ENCODE measurements at places on chromosomes 7 and 10. TPM values are rescaled to one million over a fixed set of nuclear protein-coding genes. Genes with fewer than 3 reads are reported as not detected.

- DNase-seq = no peak
These were observed 22.3 kb downstream of the BRAF start for GRCh38 chr7:140902303-140902953.

DNA sequence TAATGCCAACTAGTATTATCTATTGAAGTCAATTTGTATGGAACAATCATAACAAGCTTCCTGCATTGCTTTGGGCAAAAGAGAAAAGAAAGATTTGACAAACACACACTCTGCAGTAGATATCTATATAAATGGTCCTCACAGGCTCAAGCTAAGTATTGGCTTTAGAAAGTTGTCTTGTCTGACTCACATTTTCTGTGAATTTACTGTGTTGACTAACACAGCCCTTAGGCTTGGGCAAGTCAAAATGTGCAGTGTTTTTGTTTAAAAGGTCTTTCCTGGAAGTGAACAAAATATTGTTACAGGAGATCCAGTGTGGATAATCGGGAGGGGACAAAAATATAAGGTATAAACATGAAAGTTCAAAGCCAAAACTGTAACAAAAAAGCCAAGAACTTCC lies 194.4 kb downstream of the RELN start:
- no peak for DNase-seq

- DNase-seq = no peak
These were observed 102.5 kb downstream of the VIM start for GRCh38 chr10:17330501-17330900.

CADPS2 gene
- total RNA-seq = 38.4 TPM

MBL2 gene
- total RNA-seq = 0.12 TPM

TMEM229A gene
- 0.66 TPM for total RNA-seq

DNA sequence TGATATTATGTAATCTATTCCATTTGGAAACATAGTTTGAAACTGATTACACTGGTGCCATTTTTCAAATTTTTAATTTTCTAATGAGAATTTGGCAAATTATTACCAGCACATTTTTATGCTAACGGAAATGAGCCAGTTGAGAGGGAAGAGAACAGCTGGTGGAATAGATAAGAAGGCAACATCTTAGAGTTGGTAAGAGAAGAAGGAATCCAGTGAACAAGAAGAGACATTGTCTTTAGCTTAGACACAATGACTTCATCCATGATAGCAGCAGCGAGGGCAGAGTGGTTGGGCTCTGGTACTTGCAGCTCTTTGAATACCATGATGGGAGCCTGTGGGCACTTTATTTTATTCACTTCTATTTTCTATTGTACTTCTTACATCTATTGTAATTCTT lies 89.6 kb downstream of the CHRM2 start:
- no peak for DNase-seq

DNA sequence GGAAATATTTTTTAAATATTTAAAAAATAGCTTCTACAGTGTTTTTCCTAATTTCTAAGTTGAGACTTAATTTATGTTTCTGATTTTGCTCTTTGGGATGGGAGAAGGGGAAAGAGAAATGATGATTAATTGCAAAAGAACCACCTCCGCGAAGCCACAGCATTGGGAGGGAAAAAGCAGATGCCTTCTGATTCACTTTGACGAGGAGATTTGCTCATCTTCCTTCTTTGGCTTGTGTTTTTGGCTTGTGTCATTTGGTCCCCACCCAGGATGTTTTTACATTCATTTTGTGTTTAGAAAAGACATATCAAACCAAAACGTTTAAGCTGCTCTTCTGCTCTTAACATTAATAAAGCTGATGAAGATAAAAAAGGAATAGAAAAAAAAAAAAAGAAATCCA lies 121.7 kb downstream of the MACC1 start:
- no peak for DNase-seq

DNA sequence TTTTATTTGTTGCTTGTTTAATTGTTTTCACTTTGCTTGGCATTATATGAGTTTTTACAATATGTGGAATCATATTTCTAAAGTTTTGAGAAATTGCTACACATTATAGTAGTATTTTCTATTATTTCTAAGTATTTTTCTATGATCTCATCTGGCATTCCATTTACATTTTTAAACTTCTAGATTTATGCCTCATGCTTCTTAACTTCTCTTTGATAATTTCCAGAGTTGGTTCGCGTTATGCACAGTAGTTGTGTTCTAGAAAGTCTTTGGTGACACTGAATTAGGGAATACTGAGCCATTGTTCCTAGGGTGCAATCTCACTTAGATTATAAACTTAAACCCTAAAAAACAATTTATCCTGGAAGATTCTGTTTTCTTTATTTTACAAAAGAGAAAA lies 129.2 kb downstream of the GNAI1 start:
- DNase-seq = no peak

- DNase-seq = no peak
These were observed 4.6 kb downstream of the TECTB start for GRCh38 chr10:112287844-112288243.

GRCh38 chr7:26500749-26501352 lies 209.2 kb downstream of the SNX10 start:
- DNase-seq = no peak

DNA sequence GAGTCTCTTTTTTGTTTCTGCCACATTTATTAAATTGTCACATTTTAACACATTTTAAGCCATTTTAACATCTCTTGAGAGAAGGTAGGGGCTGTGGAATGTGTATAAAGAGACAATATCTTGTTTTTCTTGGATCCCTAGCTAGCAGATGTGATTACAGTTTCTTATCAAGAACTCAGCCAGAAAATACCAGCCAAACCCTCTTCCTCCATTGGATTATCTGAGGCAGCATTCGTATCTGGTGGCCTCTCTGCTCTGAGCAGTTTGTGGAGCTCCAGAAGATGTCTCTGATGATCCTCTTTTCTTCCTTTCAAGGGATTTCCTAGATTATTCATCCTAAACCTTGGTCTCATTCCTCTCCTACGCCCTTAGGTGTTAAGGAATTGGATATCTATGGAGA lies 35.3 kb upstream of the PFKFB3 start:
- DNase-seq = no peak

WDR11 gene
- 44.5 TPM for total RNA-seq

DNA sequence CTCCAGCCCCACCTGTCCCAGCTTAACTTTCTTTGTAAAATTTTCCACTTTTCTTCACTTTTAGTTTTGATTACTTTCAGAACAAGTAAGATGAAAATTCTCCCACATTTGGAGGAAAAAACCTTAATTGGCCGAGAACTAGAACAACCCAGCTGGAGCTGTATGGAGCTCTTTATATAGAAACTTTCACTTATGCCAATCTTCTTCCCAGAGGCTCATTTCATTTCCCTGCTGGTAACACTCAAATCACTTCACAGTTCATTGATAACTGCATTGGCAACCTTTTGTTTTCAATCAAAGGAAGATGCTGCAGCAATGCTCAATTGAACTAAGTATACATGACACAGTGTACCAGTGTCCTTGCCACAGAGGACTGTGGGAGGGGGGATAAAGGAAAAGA lies 176.2 kb upstream of the NOBOX start:
- DNase-seq = no peak

DNA sequence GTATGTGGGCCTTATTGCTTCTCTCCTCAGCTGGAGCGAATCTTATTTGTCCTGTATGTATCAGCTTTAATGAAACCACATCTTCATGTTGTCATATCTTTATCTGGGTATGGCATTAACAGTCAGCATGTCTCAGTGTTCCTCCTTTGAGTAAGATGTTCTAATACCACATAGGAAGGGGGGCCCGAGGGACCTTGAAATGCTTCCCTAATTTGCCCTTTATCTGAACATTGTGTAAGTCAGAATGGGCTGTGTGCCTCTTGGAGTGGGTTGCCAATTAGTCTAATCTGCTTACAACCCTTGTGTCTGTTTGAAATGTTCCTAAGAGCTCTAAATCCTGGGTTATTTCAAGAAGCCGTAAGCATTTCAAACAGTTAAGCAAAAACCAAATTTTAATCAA lies 623.8 kb downstream of the SUGCT start:
- no peak for DNase-seq

DNA sequence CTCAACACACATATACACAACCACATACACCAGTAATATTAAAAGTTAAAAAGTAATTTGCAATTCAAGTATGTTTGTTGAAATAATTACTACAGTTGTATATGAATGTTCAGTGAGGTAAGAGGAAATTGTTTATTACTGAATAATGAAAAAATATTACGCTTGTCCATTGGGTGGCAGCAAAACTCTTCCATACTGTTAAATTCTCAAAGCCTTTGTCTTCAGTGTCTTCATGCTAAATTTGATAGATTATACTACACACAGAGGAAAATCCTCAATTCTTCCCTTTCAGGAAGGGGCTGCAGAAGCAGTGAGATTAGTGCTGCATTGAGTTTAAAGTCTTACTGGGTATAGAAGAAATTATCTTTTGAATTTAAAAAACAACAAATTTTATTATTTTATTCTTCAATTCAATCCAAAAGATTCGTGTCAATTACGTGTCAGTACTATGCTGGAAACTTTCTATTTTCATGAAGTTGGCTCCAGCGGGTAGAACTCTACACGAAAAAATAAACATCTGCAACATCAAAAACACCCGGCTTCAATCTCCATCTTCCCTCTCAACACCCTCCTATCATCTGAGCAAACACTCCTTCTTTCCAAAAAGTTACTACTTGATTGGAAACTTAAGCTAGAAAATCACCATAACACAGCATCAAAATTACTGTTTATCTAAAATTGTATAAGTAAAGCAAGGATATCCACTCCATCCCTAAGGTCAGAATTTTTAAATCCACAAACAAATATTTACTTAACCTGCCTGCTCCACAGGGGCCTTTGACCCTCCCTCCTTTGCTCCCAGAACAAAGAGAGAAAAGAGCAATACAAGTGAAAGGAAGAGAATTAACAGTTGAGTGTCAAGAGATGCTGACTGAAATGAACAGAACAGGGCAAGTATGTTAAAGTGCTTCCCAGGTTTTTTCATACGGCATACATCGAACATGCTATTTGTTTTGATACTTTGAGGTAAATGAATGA lies 37.0 kb upstream of the TES start:
- peak; percentile 27 for DNase-seq

DNA sequence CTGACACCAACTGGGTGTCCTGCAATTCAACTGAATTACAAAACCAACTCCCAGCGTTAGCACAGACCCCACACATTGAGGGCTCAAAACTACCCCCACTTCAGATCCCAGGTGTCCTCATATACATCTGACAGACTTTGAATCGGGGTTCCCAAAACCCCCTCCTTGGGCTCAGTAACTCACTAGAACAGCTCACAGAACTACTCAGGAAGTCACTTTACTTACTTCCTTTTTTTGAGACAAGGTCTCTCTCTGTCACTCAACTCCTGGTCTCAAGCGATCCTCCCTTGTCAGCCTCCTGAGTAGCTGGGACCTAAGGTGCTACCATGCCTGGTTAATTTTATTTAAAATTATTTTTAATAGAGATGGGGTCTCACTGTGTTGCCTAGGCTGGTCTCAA lies 456.0 kb downstream of the SDK1 start:
- DNase-seq = no peak

- no peak for DNase-seq
These were observed 142.3 kb downstream of the VPS50 start for GRCh38 chr7:93374345-93374940.

- no peak for DNase-seq
These were observed 257.1 kb downstream of the KLF6 start for GRCh38 chr10:3527869-3528268.

DNA sequence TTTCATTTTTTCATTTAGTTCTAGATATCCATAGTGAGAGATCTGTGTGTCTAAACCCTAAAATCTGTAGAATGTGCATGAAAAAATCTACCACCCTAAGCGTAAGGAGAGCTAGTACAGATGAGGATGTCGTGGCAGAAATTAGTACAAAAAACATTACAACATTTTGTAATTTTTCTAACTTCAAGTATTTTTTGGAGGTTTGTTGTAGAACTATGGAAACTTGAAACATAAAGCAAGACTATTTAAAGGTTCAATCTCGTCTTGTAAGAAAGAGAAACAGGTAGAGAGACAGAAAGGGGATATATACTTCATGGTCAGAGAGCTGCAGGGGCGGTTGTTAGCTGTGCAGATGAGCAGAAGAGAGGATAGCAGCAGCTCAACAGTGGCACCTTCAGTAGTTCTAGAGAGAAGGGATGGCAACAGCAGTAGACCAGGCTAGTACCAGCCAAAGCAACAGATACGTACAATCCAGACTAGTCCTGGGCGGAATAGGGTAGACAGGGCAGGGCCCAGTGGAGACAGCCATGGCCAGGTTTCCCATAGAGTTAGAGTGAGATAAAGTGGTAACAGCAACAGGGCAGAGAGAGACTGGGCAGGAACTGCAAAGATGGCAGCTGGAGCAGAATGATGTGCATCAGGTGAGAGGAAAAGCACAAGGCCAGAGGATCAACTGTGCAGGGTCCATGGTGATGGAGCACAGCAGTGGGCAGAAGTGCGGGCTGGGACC lies 145.2 kb downstream of the FRMD4A start:
- DNase-seq = no peak

NEUROD6 gene
- not detected for total RNA-seq

- no peak for DNase-seq
These were observed 17.8 kb upstream of the SLC16A12 start for GRCh38 chr10:89553064-89553734.

- DNase-seq = no peak
These were observed 14.8 kb downstream of the YKT6 start for GRCh38 chr7:44215531-44215930.

- DNase-seq = no peak
These were observed 279.0 kb downstream of the ELFN1 start for GRCh38 chr7:1948887-1949680.

All from mucosa of gallbladder (tissue), 1 donor.